ENCODE measurements at places on chromosomes 7 and 10.
A peak's percentile ranks its signal among the peaks of the same experiment; 100 is the strongest.

DNA sequence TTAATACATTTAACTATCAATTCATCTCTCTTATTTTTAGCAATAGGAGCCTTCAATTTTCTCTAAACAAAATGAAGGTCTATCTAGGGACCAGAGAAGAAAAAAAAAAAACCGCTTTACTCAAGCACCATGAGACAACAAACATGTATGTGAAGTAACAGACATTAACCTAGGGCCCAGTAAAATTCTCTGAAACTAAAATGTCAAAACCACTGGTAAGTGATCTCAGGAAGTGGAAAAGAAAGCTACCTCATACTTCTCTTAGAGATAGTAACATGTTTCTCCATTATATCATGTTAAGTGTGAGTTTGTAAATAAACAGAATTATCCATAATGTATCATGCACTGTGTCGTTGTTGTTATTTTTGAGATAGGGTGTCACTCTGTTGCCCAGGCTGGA lies 35.4 kb upstream of the PTER start:
- no peak for DNase-seq

DNA sequence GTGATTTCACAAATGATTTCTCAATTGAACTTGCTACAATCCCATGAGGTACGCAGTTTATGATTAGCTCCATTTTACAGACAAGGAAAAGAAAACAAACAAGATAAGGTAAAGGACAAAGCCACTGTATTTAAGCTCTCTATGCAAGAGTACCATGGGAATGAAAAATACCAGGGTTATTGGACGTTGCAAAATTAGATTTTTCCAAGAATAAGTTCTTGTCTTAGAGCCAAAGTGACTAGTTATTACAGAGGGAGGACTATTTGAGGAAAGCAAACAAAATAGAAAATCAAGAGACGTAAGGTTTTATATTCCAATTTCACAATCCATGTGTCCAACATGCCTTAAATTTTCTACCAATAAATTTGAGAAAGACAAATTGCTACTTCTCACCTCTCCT lies 97.9 kb upstream of the PTN start:
- DNase-seq = no peak

GRCh38 chr10:70887804-70888800 lies at the start of gene PCBD1:
PCBD1 (minus strand) TSS chr10:70888565; CDS start chr10:70888533, 32 bp downstream.
- peak; percentile 60 for DNase-seq

GRCh38 chr7:74092321-74092963 lies 8.8 kb downstream of the LIMK1 start:
- DNase-seq = no peak

- no peak for DNase-seq
These were observed 81.6 kb downstream of the TES start for GRCh38 chr7:116291937-116292336.

DNA sequence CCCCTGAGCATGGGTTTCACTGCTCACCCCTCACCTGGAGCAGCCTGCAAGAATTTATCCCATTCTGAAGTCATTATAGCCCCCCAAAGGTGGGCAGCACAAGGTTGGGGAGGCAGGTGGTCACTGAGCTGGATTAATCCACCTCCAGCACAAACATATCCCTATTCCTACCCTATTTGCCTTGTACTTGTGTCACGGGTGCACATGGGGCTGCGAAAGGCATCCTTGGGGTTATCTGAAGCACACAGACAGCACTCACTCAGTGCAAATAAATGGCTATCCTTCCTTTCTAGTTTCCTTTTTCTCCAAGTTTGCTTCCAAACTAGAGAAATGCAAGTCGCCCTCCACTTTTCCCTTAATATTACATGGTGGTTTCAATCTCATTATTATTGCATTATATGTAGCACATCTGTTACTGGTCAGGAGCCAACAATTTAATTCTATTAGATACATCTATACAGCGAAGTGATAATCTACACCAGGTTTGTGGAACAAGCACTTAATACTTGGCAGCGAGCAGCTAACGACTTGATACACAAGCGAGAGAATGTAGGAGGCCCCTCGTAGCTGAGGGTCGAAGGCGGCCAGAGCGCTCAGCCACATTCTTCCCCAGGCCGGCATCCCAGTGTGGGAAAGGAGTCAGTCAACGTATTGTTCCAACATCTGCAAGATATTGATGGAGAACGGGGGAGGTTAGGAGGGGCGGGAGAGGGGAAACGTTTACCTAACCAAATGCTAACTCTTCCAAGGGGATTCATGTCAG lies 121.3 kb upstream of the HABP2 start:
- DNase-seq = no peak

DNA sequence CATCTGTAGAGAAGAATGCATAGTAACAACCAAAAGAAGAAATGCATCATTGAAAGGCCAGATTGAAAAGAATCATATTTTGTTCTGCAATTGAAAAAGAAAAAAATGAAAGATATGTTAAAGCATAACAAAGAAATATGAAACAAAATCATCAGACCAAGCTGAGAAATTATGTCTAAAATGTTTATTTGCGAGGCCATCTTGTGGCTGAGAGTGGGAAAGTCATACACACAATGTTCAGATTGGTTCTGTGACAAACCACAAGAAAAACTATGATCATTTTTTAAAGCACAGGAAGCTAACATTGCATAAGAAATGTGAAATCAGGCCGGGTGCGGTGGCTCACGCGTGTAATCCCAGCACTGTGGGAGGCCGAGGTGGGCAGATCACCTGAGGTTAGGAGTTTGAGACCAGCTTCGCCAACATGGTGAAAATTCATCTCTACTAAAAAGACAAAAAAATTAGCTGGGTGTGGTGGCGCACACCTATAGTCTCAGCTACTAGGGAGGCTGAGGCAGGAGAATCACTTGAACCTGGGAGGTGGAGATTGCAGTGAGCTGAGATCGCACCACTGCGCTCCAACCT lies 36.6 kb downstream of the ABCB5 start:
- DNase-seq = no peak

GRCh38 chr10:131009791-131010190 lies 301.7 kb downstream of the TCERG1L start:
- DNase-seq = no peak

DNA sequence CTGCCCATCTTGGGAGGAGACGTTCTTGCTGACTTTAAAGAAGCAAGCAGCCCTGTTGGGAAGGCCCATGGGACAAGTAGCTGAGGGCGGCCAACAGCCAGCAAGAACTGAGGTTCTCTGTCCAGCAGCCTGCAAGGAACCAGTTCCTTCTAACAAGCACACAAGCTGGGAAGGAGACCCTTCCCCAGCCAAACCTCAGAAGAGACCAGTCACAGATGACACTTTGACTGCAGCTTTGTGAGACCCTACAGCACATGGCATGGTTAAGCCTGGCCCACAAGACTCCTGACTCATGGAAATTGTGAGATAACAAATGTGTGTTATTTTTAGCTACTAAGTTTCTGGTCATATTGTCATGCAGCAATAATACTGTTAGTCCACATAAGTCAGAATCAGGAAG lies 99.9 kb downstream of the PRLHR start:
- no peak for DNase-seq

DNA sequence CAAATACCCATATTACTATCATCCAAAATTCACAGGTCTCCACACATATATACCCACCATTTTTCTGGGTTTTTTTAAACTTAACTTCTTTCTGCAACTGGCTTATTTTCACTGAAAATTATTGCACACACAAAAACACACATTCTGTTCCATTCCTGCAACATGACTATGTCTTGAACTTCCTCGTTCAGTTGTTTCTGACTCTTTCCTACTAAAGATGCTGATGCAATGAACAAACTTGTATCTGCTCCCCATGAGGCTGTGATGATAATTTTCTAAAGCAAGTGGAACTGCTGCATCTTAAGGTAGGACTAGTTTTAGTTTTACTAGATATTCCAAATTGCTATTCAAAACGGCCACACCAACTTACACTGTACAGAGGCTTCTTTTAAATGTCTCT lies 77.7 kb downstream of the OSBPL3 start:
- no peak for DNase-seq

DNA sequence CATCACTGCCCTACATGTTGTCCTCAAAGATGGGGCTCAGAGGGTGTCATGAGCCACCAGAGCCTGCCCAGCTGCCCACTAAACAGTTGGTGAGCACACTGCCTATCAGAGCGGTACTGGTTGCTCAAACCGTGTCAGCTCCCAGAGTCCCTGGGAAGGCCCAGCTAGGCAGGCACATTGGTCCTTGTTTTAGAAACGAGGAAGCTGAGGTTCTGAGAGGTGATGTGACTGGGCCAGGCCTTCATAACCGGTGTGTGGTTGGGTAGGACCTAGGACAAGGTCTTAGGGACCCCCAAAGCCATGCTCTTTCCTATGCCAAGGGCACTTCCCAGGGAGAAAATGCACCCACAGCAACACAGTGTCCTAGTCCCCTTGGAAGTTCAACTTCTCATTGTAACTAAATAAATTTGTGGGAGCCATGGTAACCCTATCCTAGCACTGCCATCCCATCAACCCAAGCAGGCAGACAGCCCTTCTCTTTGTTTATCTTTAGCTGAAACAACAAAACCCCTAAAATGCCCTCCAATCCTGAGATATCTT lies 174.7 kb upstream of the PDE1C start:
- DNase-seq = no peak

DNA sequence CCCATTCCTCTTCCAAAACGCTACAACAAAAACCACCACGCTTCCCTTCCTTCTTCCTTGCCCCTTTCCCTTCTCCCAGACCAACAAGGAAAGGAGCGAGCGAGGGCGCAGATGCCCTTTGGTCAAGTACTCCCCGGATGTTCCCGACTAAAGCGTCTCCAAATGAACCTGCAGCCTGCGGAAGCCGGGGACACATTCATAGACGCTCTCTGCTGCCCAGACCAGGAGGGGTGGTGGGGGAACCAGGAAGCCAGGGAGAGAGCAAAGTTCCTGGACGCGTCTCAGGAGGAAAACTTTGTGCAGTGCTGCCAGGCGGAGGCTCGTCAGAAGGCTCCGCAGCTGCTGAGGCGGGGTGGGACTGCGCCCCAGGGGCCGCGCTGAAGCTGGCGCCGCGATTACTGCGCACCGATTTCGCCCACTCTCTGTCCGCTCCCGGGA lies 754 bp downstream of the SEMA3D start:
- no peak for DNase-seq

DNA sequence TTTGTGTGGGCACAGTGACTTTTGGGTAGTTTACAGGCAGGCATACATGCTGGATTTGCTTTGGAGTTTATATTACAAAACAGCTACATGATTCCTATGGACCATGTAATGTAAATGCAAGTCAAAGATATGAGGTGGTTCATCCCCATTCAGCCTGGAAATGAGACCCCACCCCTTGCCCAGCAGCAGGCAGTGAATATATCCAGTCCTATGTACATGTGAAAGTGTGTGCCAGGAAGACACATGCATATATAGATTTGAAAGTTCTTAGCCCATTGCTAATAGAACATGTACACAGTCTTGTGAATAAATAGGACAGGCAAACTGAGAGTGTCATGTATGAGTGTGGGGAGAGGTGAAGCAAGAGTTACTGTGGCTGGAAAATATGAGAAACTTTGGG lies 65.3 kb downstream of the FZD1 start:
- DNase-seq = no peak
